ENCODE measurements at places on chromosomes 7 and 10. TPM values are rescaled to one million over a fixed set of nuclear protein-coding genes. Genes with fewer than 3 reads are reported as not detected.

The KCND2 gene
- total RNA-seq: 0.18 TPM

The AKR1C8 gene
- total RNA-seq: not detected

The CPN1 gene
- not detected for total RNA-seq

The MINPP1 gene
- 38.8 TPM for total RNA-seq

The SLC35G1 gene
- 3.6 TPM for total RNA-seq

The CALHM3 gene
- not detected for total RNA-seq

The ORC5 gene
- total RNA-seq: 24.3 TPM

The WDR86 gene
- not detected for total RNA-seq

The ADIRF gene
- 13.5 TPM for total RNA-seq

The ANXA8 gene
- 0.16 TPM for total RNA-seq

The FBXL13 gene
- 0.90 TPM for total RNA-seq

The ITPRID1 gene
- total RNA-seq: not detected

The AFAP1L2 gene
- 2.5 TPM for total RNA-seq

The FZD8 gene
- total RNA-seq: 10.2 TPM

The ACTA2 gene
- total RNA-seq: 466 TPM

The VENTX gene
- not detected for total RNA-seq

The CRYGN gene
- not detected for total RNA-seq

The BICC1 gene
- 81.6 TPM for total RNA-seq

The PDK4 gene
- 42.9 TPM for total RNA-seq

The SPDYE2B gene
- not detected for total RNA-seq

The PDGFA gene
- 13.3 TPM for total RNA-seq
